ENCODE measurements at places on chromosomes 12 and 14.

DNA sequence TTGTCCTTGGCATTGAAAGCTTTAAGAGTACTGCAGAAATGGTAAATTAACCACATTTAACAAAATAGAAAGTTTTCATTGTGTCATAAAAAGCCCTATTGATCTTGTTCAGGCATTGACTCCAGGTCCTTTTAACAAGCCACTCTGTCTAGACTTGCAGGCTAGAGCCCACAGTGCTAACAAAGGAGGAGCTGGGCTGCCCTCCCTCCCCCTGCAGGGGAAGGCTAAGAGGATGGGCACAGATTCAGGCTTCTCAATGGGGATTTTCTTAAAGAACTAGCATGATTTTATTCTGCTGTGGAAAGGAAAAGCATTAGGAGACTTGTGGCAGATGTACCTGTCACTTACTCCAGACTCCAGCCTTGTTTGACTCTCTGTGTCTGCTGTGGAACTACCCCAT, 463.6 kb downstream of the NRXN3 start:
- DNase-seq = no peak

GRCh38 chr12:94545935-94546771, 86.5 kb upstream of the CEP83 start:
- peak; percentile 28 for DNase-seq

GRCh38 chr12:3837049-3837448, 36.1 kb downstream of the PARP11 start:
- DNase-seq = no peak

DNA sequence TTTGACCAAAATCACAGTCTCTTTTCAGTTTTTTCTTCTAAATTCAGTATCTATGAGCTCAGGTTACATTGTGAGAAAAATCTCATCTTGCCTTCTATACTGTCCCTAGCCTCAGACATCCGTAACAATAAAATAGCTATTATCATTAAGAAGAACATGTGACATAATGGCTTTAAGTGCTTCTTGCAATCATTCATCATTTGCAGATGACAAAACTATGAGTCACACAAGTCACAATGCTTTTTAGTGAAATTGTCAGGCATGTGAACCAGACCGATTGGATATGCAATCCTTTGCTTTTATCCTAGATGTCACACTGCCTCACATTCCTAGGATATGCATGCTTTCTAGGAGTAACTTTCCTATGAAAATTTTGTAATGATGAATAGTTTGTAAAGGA, 313.1 kb downstream of the SLC6A15 start:
- DNase-seq = no peak

DNA sequence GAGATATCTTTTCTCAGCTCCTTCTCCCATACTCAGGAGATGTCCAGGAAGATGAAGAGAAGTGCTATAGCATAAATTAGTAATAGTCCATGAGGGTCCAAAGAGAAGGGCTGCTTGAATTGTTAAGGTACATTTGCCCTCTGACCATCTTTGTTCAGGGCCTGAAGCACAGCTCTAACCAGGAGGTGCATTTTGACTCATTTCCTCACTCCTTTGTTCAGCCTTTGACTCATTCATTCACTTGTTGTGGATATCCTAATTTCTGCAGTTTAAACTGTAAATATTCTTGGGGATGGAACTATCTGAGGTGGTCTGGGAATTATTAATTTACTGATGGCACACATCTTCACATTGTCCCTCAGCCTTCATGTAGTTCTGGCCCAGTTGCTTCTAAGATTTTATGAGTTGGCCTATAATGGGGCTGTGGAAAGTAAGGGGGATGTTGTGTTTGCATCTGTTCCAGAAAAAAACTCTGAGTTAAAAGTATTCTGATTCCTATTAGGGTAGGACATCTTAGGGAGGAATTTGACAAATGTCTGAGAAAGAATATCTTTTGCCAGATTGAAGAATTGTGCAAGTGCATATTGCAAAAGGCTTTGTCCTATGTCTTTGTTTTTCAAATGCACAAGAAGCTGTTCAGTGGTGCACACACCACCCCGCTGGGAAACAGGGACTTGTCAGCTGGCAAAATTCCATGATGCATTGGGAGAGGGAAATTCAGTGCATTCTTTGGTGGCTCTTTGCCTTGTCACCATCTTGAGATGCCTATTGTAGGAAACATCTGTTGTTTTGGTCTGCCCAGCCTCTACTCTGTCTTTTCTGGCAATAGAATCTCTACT, 22.1 kb downstream of the SMOC1 start:
- no peak for DNase-seq

GRCh38 chr14:33848706-33849454, 102.0 kb downstream of the EGLN3 start:
- DNase-seq = peak; percentile 14
